ENCODE measurements at places on chromosomes 16 and 17. TPM values are rescaled to one million over a fixed set of nuclear protein-coding genes. Genes with fewer than 3 reads are reported as not detected.

Gene KRT20
- total RNA-seq: not detected

Gene STAC2
- 1.8 TPM for total RNA-seq

Gene TMC7
- total RNA-seq: 2.5 TPM

Gene TRIM47
- 2.1 TPM for total RNA-seq

Gene SIRT7
- 38.7 TPM for total RNA-seq

DNA sequence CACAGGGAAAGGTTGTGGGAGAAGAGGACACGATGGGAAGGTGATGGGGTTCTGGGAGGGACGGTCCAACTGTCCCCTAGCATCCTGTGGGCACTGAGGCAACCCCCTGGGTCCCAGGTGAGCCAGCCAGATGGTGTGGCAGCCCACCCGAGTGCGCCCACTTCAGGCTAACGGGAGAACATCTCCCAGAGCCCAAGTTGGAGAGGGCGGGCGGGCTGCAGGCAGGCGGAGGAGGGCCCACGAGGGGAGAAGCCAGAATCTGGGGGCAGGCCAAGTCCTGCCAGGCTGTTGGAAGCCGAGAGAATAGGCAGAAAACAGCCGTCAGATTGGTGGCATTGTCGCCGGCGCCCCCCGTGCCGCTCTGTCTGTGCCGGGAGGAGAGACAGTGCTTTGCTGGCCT lies 13.8 kb upstream of the ABCC3 start:
- H3K4me3 ChIP-seq: no peak overlapping the region
- H3K27ac ChIP-seq: no peak overlapping the region
- H3K36me3 ChIP-seq: no peaks in the 10 kb centered on the region
- H3K4me1 ChIP-seq: peaks cover 20% of the 10 kb centered on the region

GRCh38 chr16:29029168-29029994 lies 44.5 kb downstream of the LAT start:
- peak overlapping the region; percentile 28 for H3K27ac ChIP-seq
- H3K4me3 ChIP-seq: no peak overlapping the region
- peak; percentile 38 for DNase-seq
- peaks cover 2% of the 10 kb centered on the region for H3K27me3 ChIP-seq
- no peaks in the 10 kb centered on the region for H3K36me3 ChIP-seq

- H3K27ac ChIP-seq: peak overlapping the region; percentile 76
- no peaks in the 10 kb centered on the region for H3K36me3 ChIP-seq
These were observed 11.7 kb upstream of the MNT start for GRCh38 chr17:2412561-2413021.

- H3K36me3 ChIP-seq: peaks cover 4% of the 10 kb centered on the region
- no peak overlapping the region for H3K4me3 ChIP-seq
- DNase-seq: peak; percentile 58
- peak overlapping the region; percentile 52 for H3K27ac ChIP-seq
- H3K27me3 ChIP-seq: peaks cover 7% of the 10 kb centered on the region
These were observed 61.9 kb downstream of the WWP2 start for GRCh38 chr16:69823831-69824563.

DNA sequence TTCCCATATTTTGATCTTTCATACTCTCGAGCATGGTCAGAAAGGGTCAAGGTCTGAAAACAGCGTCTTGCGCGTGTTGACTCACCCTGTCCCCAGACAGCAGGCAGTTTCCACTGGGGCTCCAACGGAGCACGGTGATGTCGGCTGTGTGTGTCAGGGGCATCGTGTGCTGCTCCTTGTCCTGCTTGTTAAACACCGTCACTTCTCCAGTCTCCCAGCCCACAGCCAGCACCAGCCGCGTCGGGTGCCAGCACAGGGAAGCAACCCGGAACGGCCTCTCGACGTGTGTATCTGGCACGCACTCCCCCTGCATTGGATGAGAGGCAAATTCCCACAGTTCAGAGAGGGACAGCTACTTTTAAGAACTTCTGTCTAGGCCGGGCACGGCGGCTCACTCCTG lies 9.6 kb downstream of the IFT140 start:
- peaks cover 11% of the 10 kb centered on the region for H3K27me3 ChIP-seq
- peaks cover 20% of the 10 kb centered on the region for H3K36me3 ChIP-seq
- H3K27ac ChIP-seq: no peak overlapping the region
- DNase-seq: no peak
- no peak overlapping the region for H3K4me3 ChIP-seq

DNA sequence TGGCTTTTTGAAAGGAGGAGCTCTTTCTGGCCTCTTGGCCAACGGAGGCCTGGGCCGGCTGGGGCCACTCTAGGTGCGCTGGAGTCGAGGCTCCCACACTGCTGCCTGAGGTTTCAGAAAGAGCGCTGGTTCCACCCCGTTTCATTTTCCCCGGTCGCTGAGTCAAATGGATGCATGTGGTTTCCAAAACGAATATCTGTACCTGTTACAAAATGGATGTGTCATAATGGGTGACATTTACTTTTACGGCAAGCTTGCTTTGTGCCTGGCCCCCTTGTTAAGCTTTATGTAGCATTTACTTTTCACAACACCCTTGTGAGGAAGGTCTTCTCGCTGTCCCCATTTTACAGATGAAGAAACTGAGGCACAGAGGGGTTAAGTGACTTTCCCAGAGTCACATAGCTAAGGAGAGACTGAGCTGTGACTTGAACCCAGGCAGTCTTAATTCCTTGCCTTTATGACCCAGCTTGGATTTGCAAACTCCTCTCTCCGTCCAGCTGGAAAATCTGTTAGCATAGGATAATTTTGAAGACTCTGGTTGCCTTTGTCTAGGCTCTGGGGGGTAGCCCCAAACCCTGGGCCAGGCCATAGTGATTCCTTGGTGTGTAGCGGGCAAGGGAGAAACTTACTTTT lies 10.6 kb downstream of the KSR1 start:
- H3K4me3 ChIP-seq: peak overlapping the region; percentile 28
- no peak for DNase-seq
- peak overlapping the region; percentile 76 for H3K27ac ChIP-seq
- peaks cover 9% of the 10 kb centered on the region for H3K27me3 ChIP-seq
- H3K4me1 ChIP-seq: peaks cover 72% of the 10 kb centered on the region

- H3K27me3 ChIP-seq: peaks cover 15% of the 10 kb centered on the region
- DNase-seq: peak; percentile 77
- no peaks in the 10 kb centered on the region for H3K36me3 ChIP-seq
These were observed 32.8 kb downstream of the CACNA1G start for GRCh38 chr17:50593321-50593720.

DNA sequence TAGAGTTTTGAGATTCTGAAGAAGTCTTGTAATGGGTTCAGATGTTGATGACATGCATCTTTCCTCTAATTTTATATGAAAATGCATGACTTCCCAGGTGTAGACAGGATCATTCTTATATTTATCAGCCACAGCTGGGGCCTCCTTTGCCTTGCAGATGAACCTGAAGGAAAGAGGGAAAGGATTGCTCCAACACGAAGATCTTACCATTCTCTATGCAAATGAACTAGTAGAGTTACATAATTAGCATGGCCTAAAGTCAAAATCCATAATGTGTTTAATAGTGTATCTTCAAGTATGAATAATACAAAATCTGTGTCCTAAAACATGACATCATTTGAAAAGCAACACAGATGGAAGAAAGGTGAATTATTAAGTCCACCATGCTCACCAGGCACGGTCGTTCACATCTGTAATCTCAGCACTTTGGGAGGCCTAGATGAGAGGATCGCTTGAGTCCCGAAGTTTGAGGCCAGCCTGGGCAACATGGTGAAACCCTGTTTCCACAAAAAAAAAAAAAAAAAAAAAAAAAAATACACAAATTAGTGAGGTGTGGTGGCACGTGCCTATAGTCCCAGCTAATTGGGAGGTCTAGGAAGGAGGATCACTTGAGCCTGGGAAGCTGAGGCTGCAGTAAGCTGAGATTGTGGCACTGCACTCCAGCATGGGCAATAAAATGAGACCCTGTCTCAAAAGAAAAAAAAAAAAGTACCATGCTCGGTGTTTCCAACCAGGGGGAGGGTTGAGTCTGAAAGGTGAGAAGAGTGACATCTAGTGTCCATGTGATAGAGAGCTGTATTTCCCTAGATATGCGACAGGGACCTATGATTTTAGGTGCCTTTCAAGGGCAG lies 6.3 kb downstream of the VWA3A start:
- no peaks in the 10 kb centered on the region for H3K4me1 ChIP-seq
- no peak overlapping the region for H3K27ac ChIP-seq
- no peak overlapping the region for H3K4me3 ChIP-seq
- H3K27me3 ChIP-seq: no peaks in the 10 kb centered on the region

- no peaks in the 10 kb centered on the region for H3K36me3 ChIP-seq
- H3K27ac ChIP-seq: no peak overlapping the region
- no peak for DNase-seq
- H3K27me3 ChIP-seq: peaks cover 16% of the 10 kb centered on the region
- H3K4me1 ChIP-seq: peaks cover 35% of the 10 kb centered on the region
- no peak overlapping the region for H3K4me3 ChIP-seq
These were observed 73.2 kb downstream of the CMIP start for GRCh38 chr16:81517629-81518438.

GRCh38 chr17:61423967-61424649 lies 24.5 kb downstream of the TBX2 start:
- H3K4me3 ChIP-seq: no peak overlapping the region
- peaks cover 3% of the 10 kb centered on the region for H3K27me3 ChIP-seq
- no peak for DNase-seq
- no peak overlapping the region for H3K27ac ChIP-seq

DNA sequence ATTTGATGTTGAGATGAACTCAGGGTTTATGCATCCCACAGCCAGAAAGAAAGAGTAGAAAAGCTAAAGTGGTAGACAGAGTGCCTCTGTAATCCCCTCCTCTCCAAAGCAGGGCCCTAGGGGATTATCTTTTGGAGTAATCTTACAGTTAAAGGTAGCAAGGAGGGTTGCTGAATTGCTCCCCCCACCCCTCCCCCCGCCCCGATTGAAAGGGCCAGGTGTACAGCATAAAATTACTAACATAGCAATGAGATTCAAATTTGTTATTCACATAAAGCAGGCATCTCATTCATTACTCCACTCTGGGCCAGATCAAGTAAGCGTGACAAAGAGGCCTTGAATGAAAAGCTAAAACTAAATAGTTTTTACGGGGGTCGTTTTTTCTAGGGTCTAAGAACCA lies 72.7 kb downstream of the STH start:
- peaks cover 12% of the 10 kb centered on the region for H3K4me1 ChIP-seq
- no peak overlapping the region for H3K4me3 ChIP-seq
- DNase-seq: no peak
- H3K27me3 ChIP-seq: peaks cover 3% of the 10 kb centered on the region
- peaks cover 5% of the 10 kb centered on the region for H3K36me3 ChIP-seq

DNA sequence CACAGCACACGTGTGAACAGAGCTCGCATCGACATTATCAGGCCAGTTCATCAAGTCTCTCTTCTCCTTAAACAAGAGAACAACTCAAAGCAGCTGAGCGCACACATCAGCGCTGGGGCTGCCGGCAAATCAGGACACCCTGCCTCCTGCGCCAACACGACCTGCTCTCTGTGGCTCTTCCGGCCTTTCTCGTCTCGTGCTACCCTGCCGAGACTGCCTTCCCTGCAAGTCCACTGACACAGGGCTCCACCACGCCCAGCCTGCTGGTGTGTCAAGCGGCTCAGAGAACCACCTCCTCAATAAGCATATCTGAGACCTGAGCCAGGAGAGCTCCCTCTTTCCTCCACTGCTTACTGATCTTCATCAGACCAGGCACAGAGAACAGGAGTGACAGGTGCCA lies 96.9 kb downstream of the ZNF778 start:
- peaks cover 70% of the 10 kb centered on the region for H3K4me1 ChIP-seq
- H3K27me3 ChIP-seq: peaks cover 40% of the 10 kb centered on the region
- H3K4me3 ChIP-seq: peak overlapping the region; percentile 81
- peaks cover 17% of the 10 kb centered on the region for H3K36me3 ChIP-seq
- H3K27ac ChIP-seq: peak overlapping the region; percentile 95

- no peak for DNase-seq
- H3K27me3 ChIP-seq: peaks cover 3% of the 10 kb centered on the region
These were observed 16.9 kb downstream of the ADAD2 start for GRCh38 chr16:84207879-84208278.

DNA sequence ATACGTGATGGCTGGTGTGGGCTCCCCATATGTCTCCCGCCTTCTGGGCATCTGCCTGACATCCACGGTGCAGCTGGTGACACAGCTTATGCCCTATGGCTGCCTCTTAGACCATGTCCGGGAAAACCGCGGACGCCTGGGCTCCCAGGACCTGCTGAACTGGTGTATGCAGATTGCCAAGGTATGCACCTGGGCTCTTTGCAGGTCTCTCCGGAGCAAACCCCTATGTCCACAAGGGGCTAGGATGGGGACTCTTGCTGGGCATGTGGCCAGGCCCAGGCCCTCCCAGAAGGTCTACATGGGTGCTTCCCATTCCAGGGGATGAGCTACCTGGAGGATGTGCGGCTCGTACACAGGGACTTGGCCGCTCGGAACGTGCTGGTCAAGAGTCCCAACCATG lies 5.6 kb downstream of the MIEN1 start:
- no peaks in the 10 kb centered on the region for H3K4me1 ChIP-seq
- peaks cover 4% of the 10 kb centered on the region for H3K27me3 ChIP-seq
- H3K27ac ChIP-seq: no peak overlapping the region
- no peak for DNase-seq

DNA sequence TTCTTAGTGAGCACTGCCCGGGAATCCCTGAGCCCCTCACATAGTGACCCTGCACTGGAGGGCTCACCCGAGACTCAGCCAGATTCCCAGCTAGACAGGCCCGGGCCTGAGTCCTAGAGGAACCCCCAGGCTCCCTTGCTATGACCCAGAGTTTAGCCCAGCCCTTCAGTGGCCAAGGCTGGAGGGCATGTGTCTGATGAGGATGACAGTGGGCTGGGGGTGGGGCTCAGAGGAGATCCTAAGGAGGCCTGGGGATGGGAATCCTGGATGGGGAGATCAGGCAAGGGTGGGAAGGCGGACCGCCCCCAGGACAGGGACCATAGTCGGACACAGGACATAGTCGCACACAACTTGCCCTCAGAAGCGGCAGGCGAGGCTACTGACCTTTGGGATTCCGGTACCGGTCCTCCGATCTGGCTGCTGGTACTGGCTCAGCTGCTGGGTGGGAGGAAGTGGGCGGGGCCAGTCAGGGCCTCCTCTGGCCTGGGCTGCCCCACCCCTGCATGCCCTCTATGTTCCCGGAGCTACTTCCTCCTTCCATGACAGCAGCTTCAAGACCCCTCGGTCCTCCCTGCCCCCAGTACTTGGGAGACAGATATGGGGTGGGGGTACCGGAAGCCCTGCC lies 1.1 kb downstream of the CD79B start:
- no peak overlapping the region for H3K27ac ChIP-seq
- DNase-seq: no peak
- no peaks in the 10 kb centered on the region for H3K36me3 ChIP-seq
- no peak overlapping the region for H3K4me3 ChIP-seq

DNA sequence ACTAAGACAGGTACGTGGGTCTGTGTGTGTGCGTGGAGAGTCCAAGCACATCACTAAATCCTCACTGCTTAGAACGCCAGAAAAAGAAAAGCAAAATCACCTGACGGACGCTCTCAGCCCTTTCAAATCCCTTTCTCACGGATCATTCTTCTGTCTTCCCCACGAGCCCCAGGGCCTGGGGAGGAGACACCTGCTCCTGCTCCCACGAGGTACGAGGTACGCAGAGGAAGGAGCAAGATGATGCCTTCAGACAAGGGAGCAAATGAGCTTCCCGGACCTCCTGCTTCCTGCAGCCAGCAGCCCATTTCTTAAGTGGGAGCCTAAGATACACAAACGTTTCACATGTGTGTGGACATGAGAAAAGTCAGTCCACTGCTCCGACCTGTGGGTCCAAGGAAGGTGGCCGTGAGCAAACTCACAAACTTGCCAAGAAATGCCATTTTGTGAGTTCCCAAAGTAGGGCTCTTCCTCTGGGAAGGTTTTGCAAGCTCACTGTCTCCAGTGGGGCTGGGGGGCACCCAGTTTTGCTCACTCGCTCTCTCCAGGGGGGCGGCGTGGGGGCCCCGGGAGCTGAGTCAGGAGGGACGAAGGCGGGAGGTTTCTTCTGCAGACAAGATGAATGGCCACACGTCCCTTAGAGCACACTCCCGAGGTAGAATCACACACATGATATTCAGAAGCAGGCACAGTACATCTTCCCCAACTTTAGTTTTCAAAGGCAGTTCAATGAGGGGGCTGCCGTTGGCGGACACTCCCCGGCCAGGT lies 68.1 kb downstream of the MRM3 start:
- peaks cover 4% of the 10 kb centered on the region for H3K27me3 ChIP-seq
- DNase-seq: no peak
- peak overlapping the region; percentile 83 for H3K27ac ChIP-seq
- peak overlapping the region; percentile 44 for H3K4me3 ChIP-seq
- no peaks in the 10 kb centered on the region for H3K36me3 ChIP-seq

Data from glutamatergic neuron (in vitro differentiated cells).